Progenitor cell of endocrine pancreas (in vitro differentiated cells): ENCODE measurements at places on chromosomes 1 and 21.

GRCh38 chr1:24632832-24633175, 10.3 kb upstream of the SRRM1 start:
- DNase-seq = no peak

GRCh38 chr1:191152776-191153175, 675.1 kb upstream of the BRINP3 start:
- no peak for DNase-seq

DNA sequence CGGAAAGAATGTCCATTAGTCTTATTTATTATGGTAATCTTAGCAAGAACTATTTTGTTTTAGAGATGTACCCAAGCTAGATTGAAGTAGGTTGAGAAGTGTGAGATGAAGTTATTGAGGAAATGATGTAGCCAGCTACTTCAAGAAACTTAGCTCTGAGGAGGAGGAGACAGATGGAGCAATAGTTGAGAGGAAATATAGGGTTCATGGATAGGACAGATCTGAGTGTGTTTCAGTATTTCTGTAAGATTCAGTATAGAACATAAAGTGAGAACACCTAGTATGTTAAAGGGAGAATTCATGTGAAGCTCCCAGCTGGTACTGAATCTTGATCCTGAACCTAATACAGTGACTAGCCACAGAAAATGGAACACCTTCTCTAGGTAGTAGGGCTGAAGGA, 28.9 kb downstream of the TSNAX start:
- no peak for DNase-seq

GRCh38 chr1:230465691-230466090, 39.6 kb upstream of the PGBD5 start:
- no peak for DNase-seq

DNA sequence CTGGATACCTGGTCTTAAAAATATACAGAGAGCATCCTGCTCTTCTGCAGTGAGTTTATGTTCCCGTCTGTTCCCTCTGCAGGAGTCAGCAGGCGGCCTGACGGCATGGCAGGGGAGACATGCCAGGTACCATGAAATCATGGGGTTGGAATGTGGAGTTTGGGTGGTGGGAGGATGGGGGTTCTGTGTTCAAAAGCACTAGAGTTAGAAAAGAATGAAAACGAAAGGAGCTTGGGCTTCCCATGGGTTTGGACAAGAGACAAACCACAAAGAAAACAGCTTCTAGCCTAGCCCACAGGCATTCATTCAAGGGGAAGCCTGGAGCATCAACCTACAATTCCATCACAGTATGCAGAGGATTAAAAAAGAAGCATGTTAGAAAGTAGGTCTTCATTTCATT, 59.9 kb downstream of the WARS2 start:
- no peak for DNase-seq

DNA sequence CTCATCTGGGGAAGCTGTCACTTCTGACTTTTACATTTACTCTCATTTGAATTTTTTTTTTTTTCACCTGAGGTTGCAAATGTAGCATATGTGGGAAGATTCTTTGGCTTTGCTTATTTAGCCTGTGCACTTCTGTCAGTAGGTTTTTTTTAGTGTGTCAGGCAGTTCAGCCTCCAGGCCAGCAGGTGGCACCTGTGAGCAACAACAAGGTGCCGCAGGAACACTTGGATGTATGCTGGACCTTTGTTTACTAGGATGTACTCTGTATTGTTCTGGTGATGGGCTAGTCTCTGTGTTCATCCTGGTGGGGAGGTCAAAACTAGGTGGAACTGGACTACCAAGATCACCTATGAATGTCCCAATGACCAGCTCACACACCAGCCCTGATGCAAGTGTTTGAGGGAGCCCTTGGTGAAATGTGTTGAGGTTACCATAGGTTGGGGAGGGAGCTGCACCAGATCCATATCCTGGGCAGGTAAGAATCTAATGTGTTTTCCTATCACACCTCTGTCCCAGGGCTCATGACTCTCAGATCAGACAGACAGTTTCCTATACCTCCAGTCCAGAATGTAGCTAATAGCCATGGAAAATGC, 618.2 kb downstream of the BRINP3 start:
- DNase-seq = no peak

- DNase-seq = no peak
Measured at GRCh38 chr1:162327788-162328165, 48.9 kb downstream of the SPATA46 start.

- no peak for DNase-seq
Measured at GRCh38 chr1:113048064-113048463, 24.9 kb upstream of the LRIG2 start.

DNA sequence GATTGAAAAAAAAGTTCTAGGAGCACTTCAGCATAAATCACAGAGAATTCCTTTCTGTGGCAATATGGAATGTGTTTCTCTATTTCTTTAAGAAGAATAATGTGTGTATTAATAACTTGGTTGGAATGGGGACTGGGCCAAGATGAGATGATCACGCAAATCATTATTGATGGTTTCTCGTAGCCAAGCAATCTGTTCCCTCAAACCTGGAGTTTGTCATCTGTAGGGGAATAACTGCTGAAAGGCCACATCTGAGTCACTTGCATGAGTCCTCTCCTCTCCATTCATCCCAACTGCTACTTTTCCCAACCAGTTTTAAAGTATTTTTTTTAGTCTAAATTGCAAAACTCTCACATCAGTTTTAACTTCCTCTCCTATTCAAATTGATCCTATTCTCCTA, 480.4 kb downstream of the PLPP3 start:
- DNase-seq = no peak

DNA sequence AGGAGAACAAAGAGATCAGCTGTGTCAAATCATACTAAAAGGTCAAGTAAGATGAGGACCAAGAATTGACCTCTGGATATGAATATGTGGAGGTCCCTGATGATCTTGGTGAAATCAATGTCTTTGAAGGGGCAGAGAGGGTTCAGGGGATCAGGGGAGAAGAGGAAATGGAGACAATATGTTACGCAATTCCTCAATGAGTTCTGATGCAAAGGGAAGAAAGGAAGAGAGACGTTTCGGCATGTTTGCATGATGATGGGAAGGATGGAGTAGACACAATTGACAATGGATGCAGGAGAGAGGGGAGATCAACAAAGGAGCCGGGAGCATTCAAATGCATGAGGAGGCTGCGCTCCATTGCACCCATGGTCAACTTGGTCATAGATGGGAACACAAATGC, 36.0 kb upstream of the GUCA2B start:
- DNase-seq = no peak

- no peak for DNase-seq
Measured at GRCh38 chr1:66778266-66778665, 22.8 kb downstream of the INSL5 start.

- DNase-seq = no peak
Measured at GRCh38 chr1:197526736-197527371, 248.4 kb downstream of the DENND1B start.

GRCh38 chr1:145995964-145996432, 381 bp downstream of the TXNIP start:
- no peak for DNase-seq

DNA sequence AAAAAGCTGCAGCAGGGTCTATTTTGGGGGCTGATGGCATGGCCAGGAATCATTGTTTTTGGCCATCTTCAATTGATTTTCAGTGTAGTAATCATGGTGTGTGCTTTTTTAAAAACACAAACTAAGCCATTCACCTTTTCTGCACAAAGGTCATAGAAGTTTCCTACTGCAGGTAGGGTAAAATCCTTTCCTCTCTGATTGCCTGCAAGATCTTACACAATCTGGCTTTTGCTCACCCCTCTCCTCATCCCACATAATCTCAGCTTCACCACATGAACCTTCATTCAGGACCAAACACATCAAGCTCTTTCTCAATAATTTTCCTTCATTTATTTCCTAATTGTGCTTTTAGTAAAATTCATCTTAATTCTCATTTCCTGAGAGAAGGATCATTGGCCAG, 38.3 kb upstream of the GBP5 start:
- DNase-seq = no peak

DNA sequence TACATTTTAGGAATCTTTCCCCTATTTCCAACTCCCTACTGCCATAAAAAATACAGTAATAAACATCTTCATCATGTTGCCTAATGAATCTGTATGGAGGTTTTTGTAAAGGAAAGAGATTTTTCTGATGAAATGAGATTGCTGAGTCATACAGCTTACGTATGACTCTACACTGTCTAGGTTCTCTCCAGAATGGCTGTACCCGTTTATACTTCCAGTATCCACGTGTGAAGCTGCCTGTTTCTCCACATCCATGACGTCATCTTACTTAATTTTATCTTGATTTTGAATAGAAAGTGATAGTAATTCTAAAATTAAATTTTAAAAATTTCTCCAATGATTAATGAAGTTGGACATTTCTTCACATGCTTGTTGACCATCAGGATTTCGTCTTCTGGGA, 103.7 kb downstream of the COQ8A start:
- DNase-seq = no peak

- DNase-seq = no peak
Measured at GRCh38 chr1:149849111-149849946, 50.0 kb upstream of the BOLA1 start.

- DNase-seq = no peak
Measured at GRCh38 chr21:42498012-42498411, 2.0 kb upstream of the RSPH1 start.

- no peak for DNase-seq
Measured at GRCh38 chr1:68293609-68294366, 61.5 kb upstream of the WLS start.

DNA sequence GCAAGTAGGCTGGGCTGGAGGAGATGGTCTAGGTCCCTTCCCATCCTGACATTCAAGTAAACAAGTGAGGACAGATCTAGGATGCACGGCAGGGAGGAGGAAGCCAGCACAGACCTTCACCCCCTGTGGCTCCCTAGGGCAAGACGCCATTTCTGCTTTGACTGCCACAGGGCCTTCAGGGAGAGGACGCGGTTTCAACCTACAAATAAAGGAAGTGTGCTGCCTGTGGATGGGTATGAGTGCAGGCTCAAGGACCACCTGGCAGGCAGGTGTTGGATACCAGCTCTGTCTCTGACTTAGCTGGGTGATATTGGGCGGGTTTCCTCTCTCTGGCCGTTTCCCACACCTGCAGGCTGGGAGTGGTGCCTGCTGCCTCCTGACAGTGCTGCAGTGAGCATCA, 16.2 kb downstream of the SLC2A1 start:
- no peak for DNase-seq

DNA sequence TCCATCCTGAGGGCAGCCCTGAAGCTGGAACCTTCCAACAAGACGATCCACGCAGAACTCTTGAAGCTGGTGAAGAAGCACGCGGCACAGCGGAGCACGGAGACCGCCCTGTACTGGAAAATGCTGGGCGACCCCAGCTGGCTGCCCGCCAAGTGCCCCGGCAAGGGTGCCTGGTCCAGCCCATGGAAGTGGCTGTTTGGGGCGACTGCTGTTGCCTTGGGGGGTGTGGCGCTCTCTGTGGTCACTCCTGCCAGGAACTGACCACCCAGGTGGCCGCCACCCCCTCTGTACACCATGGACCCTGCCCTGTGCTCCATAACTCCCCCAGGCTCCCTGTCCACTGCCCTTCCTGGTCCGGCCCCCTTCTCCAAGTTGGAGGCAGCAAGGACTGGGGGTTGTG, 90.8 kb downstream of the PPP1R12B start:
- no peak for DNase-seq

DNA sequence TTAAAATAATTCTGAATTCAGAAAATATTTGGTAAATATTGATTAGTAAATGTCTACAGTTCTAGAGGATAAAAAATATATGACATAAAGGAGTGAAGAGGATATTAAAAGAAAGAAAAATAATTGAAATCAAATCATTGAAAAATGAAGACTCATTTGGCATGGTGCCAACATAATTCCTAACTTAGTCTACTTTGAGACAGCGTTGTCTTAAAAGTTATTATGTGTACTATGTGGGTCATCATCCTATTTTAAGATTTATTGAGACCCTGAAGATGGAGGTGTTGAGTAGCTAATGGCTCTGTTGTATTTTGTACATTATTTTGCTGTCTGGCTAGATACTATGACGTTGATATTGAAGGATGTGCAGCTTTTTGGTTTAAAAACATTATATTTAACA, 156.7 kb upstream of the PTGFR start:
- no peak for DNase-seq

- no peak for DNase-seq
Measured at GRCh38 chr1:56472860-56473259, 106.5 kb downstream of the PLPP3 start.

DNA sequence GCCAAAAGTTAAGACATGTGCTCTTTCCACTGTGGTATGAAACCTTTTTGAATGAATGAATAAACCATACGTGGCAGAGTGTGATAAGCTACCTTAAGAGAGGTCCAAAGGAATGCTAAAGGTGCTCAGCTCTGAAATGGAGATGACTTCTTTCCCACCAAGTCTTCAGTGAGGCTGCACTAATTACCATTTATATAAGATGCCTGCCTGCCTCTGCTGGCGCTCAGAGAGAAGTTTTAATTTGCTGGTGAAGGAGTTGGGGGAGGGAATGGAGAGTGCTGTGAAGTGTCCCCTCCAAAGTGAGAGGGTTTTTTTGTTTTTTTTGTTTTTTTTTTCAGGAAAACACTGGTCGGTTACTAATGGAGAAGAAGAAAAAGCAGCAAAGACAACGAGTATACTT, 559.0 kb downstream of the OMA1 start:
- DNase-seq = no peak

GRCh38 chr1:145922266-145922665, 3.7 kb upstream of the PEX11B start:
- no peak for DNase-seq

DNA sequence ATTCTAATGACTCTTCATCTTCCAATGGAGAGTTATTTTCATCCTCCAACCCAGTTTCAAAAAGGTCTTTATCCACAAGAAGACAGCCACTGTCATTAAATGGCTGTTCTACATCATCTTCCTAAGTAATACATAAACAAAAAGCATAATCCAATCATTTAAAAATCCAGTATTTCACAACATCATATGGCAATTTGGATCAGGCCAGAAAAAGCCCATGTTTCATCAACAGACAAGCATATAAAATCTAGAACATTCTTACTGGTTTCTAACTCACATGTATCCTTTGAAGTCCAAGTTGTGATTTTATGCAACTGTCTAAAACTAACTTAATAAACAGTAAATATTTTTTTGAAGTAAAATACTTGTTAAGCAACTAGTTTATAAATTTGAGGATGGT, 6.6 kb downstream of the CLSPN start:
- no peak for DNase-seq

DNA sequence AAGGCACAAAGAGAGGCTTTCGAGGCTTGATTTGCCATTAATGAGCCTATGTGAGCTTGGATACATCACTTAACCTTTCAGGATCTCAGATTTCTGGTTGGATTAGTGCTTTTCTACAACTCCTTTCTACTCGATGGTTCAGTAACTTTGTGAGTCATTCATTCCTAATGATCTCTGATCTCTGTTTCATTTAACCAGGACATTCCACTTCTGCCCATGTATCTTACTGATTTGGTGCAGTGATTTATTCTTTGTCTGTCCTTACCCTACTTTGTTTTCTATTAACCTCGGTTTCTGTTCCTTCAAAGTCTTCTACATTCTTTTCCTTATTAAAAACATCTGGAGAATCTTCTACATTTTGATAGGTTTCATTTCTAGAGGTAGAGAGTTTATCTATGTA, 94.6 kb upstream of the ZBTB18 start:
- no peak for DNase-seq
